ENCODE measurements at places on chromosomes 16 and 17.

DNA sequence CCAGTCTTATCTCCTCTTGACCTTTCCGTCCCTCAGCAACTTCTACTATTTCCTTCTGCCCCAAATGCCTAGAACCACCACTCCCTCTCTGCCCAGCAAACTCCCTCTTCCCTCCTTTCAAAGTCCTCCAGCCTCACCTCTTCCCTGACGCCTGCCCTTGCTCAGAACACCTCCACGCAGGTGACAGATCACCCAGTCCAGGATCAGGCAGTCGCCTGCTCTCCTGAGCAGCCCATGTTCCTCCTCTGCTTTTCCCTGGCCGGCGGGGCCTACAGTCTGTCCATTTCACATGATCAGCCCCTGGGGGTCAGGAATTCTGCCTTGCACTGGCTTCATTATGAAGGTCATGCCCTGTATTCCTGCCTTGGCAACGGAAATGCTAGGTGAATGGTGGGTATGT lies 422 bp downstream of the CD300LF start:
- no peak for DNase-seq

DNA sequence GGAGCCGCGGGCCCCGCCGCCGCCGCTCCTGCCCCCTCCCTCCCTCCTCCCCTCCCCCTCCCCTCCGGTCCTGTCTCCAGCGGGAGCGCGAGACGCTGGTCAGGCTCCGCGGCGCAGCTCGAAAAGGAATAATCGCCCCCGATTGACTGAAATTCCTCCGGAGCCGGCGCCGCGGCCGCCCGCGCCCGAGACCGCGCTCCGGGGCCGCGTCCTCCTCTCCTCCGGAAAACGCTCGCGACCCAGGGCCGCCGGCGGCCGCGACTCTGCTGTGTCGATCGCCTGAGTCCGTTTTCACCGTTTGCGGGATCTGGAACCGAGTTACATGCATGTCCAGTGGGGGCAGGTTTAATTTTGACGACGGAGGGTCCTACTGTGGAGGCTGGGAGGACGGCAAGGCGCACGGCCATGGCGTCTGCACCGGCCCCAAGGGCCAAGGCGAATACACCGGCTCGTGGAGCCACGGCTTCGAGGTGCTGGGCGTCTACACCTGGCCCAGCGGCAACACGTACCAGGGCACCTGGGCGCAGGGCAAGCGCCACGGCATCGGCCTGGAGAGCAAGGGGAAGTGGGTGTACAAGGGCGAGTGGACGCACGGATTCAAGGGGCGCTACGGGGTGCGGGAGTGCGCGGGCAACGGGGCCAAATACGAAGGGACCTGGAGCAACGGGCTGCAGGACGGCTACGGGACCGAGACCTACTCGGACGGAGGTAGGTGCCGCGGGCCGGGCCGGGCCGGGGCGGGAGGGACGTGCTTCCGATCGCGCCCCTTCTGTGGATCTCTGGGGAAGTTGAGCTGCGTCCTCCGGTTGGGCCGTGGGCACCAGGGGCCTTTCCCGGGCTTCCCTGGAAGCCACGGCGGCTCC lies 744 bp downstream of the JPH3 start:
- DNase-seq = peak; percentile 23

DNA sequence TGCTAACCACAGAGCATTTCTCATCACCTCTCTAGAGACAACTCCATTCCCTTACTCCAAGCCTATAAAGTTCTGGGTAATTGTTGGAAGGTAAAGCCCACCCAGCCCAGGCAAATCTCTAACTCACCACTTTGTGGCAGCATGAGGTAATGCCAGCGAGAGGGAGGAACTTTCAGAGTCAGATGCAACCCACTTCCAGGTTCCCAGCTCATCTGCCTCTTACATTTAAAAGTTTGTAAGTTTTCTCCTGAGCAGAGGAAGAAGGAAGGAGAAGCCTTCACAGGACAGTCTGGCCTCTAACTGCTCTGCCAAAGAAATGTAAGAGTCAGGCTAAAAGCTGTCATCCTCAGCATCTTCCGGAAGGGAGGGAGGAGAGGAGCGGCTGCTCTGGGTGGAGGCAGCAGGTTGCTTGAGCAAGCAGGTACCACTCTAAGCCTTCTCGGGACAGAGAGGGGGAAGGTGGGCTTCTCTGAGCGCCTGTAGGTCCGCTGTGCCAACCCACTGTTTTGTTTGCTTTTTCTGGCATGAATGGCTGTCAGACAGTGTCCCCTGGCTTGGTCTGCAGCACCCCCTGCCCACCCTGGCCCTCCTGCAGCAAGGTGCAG lies 1.0 kb downstream of the ZNF319 start:
- DNase-seq = no peak

DNA sequence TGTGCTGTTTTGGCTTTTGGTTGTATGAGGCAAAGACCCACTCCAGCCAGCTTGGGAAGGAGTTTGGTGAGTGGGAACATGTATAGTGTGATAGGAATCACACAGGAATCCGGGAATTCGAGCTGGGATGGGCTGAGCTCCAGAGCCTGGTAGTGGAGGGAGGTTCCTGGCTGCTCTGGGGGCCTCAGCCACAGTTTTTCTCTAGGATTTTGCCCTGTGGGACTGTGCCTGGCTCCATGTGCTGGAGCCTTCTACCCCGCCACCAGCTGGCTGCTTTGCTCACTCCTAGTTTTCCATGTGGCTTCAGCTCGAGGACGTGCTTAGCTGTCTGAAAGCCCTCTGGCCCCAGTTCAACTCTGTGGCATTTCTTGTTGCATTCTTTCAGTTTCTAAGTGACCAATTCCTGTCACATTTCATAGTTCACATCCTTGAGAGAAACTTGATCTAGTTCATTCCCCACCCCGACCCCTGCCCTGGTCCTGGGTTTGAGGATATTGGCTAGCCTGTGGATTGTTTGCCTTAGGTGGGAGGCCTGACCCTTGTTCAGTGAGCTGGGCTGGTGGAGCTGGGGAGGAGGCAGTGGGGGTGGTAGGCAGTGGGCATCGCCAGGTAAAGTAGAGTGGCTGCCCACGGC lies 5.0 kb downstream of the SEC14L1 start:
- no peak for DNase-seq

GRCh38 chr16:3873482-3874173 lies 6.9 kb downstream of the CREBBP start:
- no peak for DNase-seq

DNA sequence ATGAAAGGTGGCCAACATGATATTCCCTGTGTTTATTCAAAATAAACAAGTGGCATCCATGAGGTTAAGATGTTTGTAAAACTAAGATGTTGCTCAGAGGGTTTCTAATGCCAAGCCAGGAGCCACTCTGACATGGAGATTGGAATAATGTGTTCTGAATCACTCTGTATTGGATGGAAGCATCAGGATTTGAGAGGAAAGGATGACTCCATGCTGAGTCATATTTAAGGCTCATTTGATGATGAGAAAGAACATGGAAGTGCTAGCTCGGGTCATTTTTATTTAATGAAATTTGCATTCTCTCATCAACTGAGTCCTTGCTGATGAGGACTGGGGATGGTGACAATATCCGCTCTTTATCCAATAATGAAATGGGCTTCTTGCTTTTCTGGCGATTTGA lies 6.2 kb downstream of the VAT1L start:
- DNase-seq = no peak

DNA sequence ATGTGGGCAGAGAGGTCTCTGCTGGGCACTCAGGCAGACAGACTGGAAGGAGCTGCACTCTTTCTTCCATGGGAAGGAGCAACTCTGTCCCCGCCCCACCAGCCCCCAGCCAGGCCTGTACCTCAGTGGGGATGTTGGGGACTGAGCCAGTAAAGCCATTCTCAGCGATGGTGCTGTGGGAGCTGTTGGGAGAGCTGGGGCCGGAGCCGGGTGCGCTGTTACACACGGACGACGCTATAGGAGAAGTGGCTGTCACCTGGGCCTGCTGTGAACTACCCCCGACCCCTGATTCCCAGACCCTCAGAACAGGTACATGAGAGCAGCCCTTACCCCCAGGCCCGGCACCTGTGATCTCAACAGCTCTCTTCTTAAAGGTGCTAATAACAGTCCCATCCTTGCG lies 21.5 kb downstream of the G6PC3 start:
- no peak for DNase-seq

DNA sequence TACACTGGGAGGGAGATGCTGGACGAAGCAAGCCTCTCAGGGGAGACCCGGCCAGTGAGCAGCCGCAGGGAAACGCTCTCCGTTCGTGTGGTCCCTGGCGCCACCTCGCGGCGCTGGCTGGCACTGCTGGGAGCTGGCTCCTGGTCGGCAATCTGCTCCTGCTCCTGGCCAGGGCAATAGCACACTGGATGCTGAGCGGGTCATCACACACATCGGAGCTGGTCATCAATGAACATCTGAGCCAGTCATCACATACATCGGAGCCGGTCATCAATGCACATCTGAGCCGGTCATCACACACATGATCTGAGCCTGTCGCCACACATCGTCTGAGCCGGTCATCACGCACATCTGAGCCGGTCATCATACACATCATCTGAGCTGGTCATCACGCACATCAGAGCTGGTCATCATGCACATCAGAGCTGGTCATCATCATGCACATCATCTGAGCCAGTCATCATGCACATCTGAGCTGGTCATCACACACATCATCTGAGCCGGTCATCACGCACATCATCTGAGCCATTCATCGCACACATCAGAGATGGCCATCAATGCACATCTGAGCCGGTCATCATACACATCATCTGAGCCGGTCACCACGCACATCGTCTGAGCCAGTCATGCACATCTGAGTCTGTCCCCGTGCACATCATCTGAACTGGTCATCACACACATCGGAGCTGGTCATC lies 217.3 kb downstream of the RBFOX3 start:
- peak; percentile 69 for DNase-seq

- no peak for DNase-seq
These were observed 53.7 kb upstream of the ETV4 start for GRCh38 chr17:43599835-43600234.

GRCh38 chr17:55416000-55416399 lies 5.6 kb downstream of the MMD start:
- DNase-seq = no peak

GRCh38 chr17:81075307-81075706 lies 40.4 kb downstream of the BAIAP2 start:
- DNase-seq = no peak

GRCh38 chr17:76427501-76428231 lies 25.3 kb downstream of the UBE2O start:
- DNase-seq = no peak

DNA sequence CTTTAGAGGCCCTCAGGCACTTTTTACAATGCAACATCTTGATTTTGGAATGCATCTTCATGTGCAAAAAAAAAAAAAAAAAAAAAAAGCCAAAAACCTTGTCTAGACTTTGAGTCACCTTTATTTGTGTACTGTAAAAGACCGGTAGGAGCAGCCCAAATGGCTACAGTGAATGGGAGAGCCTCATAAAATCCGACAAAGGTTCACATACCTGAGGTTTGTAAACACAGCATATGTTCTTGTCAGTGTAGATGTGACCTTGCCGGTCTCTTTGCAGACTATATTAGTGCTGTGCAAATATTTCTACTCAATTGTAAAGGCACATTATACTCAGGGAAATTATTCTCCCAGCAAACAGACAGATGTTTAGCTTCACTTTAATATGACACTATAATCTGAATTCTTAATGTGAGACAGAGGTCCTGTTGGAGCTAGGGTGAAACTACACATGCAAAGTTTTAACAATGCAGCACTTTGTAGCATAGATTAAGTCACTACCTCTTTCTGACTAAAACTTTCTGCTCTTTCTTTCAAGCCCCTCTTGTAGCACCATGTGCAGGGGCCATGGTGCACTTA lies 211.3 kb downstream of the CA10 start:
- no peak for DNase-seq

DNA sequence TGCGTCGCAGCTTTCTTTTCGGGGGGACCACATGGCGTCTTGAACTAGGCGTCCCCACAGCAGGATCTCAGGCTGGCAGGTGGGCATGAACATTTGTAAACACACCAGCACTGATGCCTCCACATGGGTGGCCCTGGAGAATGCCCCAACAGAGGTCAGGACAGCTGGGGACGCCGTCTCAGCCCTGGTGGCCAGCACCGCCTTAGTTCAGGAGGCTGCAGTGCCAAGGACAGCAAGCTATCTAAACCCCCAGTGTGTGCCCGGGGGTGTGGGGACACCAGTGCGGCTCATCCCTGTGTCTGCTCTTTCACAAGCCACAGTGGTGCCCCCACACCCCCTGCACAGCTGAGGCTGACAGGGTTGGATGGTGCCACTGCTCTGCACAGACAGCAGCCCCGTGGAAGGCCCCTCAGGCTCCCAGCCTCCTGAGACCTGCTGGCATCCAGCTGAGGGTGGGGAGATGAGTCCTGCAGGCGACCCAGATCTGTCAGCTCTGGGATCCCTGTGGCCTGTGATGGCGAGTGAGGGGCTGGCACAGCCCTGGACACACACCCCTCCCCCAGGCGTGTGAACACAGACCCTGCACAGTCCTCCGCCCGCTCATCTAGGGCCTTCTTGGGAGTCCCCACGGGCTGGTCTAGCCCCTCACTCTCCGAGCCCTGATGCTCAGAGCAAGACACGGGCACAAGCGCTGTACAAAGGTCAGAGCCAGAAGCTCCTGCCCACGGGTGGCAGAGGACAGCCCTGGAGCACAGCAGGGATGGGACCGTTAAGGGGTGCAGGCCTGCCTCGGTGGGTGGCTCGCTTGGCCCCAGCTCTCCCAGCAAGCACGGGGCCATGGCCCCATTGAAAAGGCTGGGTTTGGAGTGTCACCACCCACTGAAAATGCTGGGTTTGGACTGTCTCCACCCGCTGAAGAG lies 10.7 kb downstream of the FSCN2 start:
- no peak for DNase-seq

DNA sequence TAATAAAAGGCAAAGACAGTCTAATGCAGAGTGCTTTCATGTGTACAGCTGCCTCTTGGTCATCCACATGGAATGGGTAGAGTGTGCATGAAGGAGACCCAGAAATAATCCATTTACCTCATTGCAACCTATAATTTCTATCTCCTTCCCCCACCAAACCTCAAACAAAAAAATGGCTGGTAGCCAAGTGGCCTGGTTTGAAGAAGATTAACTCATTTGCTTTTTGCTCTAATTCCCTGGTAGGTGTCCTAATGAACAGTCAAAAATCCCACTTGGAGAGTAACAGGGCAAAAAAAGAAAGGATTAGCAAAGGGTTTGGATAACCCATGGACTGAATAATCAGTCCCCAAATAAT lies 13.0 kb upstream of the LYRM9 start:
- no peak for DNase-seq

DNA sequence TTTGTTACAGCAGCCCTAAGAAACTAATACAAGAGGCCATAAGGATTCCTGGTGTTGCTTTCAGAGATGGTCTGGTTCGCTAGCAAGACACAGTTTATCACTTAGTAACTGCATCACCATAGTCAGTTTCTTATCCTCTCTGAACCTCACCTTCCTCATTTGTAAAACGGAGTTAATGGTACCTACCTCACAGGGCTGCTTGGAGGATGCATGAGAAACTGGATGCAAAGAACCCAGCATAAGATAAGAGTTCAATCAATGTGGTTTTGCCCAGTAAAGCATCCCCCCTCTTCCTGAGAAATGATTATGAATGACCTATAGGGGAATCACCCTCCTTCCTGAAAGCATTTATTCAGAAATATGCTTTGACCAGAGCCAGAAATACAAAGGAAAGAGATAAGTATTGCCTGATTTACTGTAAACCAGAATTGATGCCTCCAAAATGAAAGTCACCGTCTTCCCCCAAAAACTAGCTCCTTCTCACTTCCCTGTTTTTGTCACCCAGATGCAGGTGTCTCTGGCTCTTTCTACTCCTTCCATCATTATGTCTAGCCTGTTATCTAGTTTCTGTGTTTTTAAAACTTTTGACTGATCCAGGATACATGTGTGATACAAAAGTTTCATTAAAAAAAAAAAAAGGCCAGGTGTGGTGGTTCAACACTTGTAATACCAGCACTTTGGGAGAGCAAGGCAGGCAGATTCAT lies 2.8 kb upstream of the TEFM start:
- no peak for DNase-seq

- no peak for DNase-seq
These were observed 65.5 kb downstream of the IRX5 start for GRCh38 chr16:54996186-54996585.
